ENCODE measurements at places on chromosomes 12 and 14.
A peak's percentile ranks its signal among the peaks of the same experiment; 100 is the strongest.

- DNase-seq, result peak; percentile 46
Observed at GRCh38 chr12:56629459-56630179, 507 bp downstream of the BAZ2A start.

GRCh38 chr12:56768424-56768823, 5.3 kb downstream of the HSD17B6 start:
- no peak for DNase-seq

DNA sequence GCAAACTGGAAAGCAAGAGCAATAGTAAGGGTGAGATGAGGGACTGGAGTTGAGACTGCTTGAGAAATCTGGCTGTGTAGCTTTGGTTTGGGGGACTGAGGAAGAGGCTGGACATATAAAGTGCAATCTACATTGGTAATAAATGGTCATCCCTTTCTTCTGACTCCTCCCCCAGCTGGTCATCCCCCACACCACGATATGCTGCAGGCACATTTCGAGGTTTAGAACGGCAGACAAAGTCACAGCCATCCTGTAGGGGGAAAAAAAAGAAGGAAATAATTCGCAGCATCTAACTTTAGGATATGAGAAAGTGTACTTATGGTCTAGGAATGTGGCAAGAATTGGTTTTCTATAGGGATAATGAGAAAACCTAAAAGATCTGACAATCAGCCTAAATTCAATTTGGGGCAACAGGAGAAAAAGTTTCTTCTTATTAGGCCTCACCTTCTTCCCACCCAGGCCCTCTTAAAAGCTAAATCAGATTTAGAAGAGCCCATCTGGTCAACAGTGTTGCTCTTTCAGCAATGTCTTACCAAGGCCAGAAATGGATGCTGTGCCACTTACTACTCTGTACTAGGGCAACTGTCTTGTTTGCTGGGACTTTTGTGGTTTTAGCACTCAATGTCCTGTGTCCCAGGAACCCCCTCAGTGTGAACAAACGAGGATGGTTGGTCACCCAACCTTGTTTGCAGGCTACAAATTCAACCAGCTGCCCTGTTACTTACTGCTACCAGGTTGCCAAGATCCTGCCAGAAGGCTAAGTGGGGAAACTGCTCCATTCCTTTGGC, 7.6 kb downstream of the M6PR start:
- no peak for DNase-seq

DNA sequence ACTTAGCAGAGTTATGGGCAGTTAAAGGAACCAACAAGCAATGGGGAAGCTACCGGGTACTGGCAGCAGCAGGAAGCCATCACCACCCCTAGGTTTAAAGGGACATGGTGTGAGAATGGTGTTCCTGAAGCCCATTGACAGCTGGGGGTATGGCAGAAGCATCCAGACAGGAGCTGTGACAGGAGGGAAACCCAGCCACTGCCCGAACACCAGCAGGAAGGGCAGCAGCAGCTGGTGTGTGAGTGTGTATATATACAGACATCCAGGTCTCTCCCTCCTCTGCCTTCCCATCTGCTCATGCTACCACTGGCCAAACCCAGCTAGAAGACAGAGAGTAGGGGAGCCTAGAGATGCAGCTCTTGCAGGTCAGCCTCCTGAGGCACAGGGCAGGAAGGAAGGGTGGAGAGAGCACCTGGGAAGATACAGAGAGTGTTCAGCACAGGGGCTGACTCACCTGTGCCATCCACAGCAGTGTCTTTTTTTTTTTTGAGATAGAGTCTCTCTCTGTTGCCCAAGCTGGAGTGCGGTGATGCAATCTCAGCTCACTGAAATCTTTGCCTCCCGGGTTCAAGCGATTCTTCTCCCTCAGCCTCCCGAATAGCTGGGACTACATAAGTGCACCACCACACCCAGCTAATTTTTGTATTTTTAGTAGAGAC, 9.2 kb upstream of the ADCK1 start:
- DNase-seq, result no peak

DNA sequence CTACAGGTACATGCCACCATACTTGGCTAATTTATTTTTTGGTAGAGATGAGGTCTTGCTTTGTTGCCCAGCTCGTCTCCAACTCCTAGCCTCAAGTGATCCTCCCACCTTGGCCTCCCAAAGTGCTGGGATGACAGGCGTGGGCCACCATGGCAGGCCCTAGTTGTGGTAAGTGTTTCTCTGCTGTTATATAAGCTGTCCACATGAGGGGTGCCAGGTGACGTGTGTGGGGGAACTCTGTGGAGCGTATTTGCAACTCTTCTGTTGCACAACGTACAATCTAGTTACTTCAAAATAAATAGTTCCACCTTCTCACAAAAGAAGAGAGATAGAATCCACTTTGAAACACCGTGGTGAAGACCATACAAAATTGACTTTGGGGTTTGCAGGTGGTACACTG, 125.1 kb downstream of the NCOR2 start:
- DNase-seq, result no peak

- no peak for DNase-seq
Observed at GRCh38 chr12:3667485-3667884, 85.4 kb downstream of the CRACR2A start.

- DNase-seq, result no peak
Observed at GRCh38 chr14:23776296-23776695, 140.1 kb downstream of the DHRS2 start.

DNA sequence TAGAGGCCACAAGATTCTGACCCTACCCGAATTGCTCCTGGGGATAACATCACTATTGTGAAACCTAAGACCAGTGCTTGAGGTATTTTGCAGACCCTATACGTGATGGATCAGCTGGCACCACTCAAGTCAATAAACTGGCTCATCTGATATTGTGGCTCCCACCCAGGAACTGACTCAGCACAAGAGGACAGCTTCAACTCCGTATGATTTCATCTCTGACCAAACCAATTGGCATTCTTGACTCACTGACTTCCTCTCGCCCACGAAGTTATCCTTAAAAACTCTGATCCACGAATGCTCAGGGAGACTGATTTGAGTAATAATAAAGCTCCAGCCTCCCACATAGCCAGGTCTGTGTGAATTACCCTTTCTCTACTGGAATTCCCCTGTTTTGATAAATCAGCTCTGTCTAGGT, 1036.1 kb upstream of the TMEM132C start:
- no peak for DNase-seq

- DNase-seq, result no peak
Observed at GRCh38 chr12:125794401-125794800, 729.2 kb downstream of the AACS start.

DNA sequence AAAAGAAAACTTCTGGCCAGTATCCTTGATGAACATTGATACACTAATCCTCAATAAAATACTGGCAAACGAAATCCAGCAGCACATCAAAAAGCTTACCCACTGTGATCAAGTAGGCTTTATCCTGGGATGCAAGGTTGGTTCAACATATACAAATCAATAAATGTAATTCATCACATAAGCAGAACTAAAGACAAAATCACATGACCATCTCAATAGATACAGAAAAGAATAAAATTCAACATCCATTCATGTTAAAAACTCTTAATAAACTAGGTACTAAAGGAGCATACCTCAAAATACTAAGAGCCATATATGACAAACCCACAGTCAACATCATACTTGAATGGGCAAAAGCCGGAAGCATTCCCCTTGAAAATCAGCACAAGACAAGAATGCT, 71.8 kb upstream of the PTPRB start:
- no peak for DNase-seq

- DNase-seq, result peak; percentile 76
Observed at GRCh38 chr12:4857472-4858291, 52.0 kb upstream of the KCNA1 start.

GRCh38 chr14:66046035-66046434, 440.1 kb upstream of the CCDC196 start:
- DNase-seq, result no peak

GRCh38 chr12:121456551-121456950, 56.6 kb downstream of the RNF34 start:
- DNase-seq, result no peak

- DNase-seq, result no peak
Observed at GRCh38 chr12:5260086-5260485, 171.8 kb upstream of the NTF3 start.

DNA sequence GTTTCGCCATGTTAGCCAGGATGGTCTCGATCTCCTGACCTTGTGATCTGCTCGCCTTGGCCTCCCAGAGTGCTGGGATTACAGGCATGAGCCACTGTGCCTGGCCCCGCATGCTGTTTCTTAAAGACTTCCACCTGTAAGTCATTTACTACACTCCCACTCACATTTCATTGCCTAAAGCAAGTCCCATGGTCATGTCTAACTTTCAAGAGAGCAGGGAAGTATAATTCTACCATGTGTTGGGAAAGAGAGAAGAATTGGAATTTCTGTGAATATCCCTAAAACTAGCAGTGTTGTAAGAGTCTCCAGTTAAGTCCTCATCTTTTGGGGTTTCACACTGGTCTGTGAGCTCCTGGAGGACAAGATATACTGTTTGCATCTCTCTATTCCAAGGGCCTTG, 139.7 kb downstream of the EMP1 start:
- no peak for DNase-seq

DNA sequence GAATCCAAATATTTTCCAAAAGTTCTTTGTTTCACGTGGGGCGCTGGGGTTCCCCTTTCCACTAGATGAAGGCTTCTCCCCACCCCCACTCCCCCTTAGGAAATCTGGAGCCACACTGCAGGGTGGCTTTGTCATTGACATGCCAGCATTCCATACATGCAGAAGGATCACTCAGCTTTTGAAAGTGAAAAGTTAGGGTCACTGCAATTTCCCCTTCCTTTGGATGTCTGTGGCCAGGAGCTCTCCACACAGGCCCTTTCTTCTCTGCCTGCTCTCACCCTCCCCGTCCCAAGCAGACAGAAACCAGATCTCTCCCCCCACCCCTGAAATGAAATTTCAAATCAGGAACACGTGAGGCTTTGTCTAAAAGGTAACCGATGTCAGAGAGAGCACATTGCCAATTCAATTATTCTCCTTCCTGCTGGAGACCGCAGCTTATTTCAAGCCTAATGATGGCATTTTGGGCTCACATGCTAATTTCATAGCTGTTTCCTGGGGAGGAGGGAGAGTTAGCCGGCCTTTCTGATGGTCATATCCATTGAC, 153.9 kb upstream of the RFLNA start:
- no peak for DNase-seq

Measured in adrenal gland (tissue), 19 donors.